Camera-type eye (tissue), 1 donor: ENCODE measurements at places on chromosomes 7 and 10. TPM values are rescaled to one million over a fixed set of nuclear protein-coding genes. Genes with fewer than 3 reads are reported as not detected.

RSPH10B gene
- total RNA-seq: 0.38 TPM

HABP2 gene
- total RNA-seq: not detected

ANKRD1 gene
- total RNA-seq: 5.3 TPM

AKR1B15 gene
- total RNA-seq: not detected

ACTL6B gene
- 14.7 TPM for total RNA-seq

TTYH3 gene
- total RNA-seq: 87.3 TPM

EXOSC1 gene
- 20.1 TPM for total RNA-seq

TSPAN15 gene
- total RNA-seq: 28.1 TPM

OPN1SW gene
- total RNA-seq: 35.2 TPM

CARD11 gene
- 1.6 TPM for total RNA-seq

KCNH2 gene
- 22.7 TPM for total RNA-seq

NPC1L1 gene
- total RNA-seq: not detected

ATRNL1 gene
- 190 TPM for total RNA-seq

IRF5 gene
- total RNA-seq: 2.3 TPM

PLA2G12B gene
- not detected for total RNA-seq

RUFY2 gene
- 68.5 TPM for total RNA-seq

AGAP5 gene
- 8.0 TPM for total RNA-seq

FAM25A gene
- not detected for total RNA-seq

GPR158 gene
- total RNA-seq: 4.9 TPM

BLNK gene
- 3.8 TPM for total RNA-seq

CCNJ gene
- total RNA-seq: 18.9 TPM

SFTPA2 gene
- not detected for total RNA-seq

PDE6C gene
- 4.2 TPM for total RNA-seq

TEX47 gene
- not detected for total RNA-seq

LHFPL3 gene
- total RNA-seq: 13.6 TPM

RBM20 gene
- total RNA-seq: 2.7 TPM

LRRC61 gene
- total RNA-seq: 26.6 TPM

ENKUR gene
- total RNA-seq: 1.7 TPM

SP8 gene
- not detected for total RNA-seq

DOCK1 gene
- 77.0 TPM for total RNA-seq

GBX1 gene
- total RNA-seq: not detected

BTRC gene
- 37.6 TPM for total RNA-seq

SPDYE1 gene
- not detected for total RNA-seq

CREB5 gene
- 40.2 TPM for total RNA-seq

PTPRE gene
- total RNA-seq: 12.6 TPM

LRRD1 gene
- 0.44 TPM for total RNA-seq

EMX2 gene
- 5.0 TPM for total RNA-seq

SSBP1 gene
- 121 TPM for total RNA-seq

SLC26A4 gene
- total RNA-seq: 0.60 TPM

GLI3 gene
- 30.2 TPM for total RNA-seq

CNNM2 gene
- total RNA-seq: 29.4 TPM

PNLIPRP3 gene
- not detected for total RNA-seq

PDE1C gene
- 60.9 TPM for total RNA-seq

IFT22 gene
- total RNA-seq: 41.7 TPM

OLAH gene
- 0.93 TPM for total RNA-seq

NET1 gene
- total RNA-seq: 127 TPM

HECW1 gene
- total RNA-seq: 11.8 TPM

GRM3 gene
- total RNA-seq: 7.2 TPM

SPDYE11 gene
- not detected for total RNA-seq

SLC16A12 gene
- 4.4 TPM for total RNA-seq

NOS3 gene
- total RNA-seq: 7.9 TPM

TMEM140 gene
- 4.1 TPM for total RNA-seq

AKR1D1 gene
- total RNA-seq: not detected
